ENCODE measurements at places on chromosomes 4 and X.

DNA sequence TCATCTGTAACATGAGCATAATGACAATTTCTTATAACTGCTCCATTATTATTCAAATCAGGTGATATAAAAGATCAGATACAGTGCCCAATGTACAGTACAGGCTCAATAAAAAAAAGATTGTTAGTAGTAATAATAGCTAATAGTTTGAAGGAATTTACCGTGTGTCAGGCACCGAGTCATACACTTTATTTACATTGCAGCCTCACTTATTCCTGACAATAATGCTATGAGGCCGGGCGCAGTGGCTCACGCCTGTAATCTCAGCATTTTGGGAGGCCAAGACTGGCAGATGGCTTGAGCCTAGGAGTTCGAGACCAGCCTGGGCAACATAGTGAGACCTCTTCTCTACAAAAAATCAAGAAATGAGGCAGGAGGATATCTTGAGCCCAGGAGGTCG, 10.1 kb upstream of the MAP7D3 start:
- no peak for DNase-seq

GRCh38 chr4:47790105-47790504, 47.8 kb downstream of the CORIN start:
- DNase-seq = no peak

DNA sequence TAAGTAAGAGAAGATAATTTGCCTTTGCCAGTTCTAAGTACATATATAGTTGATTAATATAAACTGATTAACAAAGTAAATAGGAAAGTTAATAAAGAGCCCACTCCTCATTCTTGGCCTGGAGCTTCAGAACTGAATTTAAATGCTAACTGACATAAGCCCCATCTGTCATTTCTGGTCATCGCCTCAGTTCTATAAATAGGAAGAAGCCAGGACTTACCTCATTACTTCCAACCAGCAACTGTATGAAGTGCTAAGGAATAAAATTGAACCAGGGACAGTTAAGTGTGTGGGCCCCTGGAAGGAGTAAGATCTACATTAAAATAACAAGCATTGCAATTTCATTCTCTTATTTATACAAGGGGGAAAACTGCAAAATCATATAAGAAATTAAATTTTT, 52.0 kb upstream of the PDLIM5 start:
- DNase-seq = no peak

DNA sequence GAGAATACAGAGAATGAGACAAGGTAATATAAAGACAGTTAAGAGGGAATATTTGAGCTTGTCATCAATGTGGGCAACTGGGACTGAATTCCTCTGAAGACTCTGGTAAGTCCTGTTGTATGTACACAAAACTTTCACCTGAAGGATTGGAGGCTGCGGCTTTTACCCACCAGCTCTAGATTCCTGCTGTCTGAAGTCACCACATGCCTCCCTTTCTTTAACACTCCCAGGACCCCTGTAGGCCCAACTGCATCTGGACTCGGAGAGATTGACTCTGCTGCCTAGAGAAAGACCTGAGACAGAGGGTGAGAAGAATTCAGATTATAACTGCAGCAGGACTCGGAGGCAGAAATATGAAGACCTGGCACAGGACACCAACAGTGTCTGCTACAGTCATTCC, 1048.0 kb downstream of the PDHA2 start:
- no peak for DNase-seq

DNA sequence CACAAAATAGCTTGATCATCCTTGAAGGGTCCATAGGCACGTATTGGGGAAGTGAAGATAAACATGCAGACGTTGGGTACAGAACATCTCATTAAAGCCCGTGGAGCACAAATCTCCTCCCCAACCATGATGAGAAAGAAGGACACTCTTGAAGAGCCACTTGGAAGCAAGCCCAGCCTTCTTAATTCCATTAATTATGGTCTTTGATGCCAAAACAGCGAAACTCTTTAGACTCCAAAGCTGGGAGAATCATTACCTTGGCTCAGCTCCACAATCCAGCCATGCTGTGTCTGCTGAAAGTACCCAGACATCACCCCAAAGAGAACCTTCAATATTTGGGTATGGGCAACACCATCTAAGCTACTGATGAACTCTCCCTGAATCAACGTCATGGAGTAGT, 169.0 kb upstream of the MBNL3 start:
- DNase-seq = no peak

DNA sequence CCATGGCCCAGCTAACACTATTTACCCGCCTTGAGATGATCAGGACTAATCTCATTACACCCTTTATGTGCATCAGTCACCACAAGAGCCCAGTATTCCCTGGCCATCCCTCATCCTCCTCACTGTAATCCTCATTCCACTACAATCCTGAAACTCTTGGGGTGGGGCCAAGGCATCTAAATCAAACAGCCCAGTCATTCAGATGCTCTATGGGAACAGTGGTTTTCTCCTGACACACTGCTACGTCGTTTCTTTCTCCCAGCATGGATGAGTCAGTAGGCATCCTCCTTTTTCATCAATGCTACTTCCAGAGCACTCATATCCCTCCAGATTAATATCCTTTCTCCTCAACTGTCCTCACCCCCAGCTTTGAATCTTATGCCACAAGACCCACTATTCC, 5.6 kb downstream of the SDAD1 start:
- DNase-seq = no peak

DNA sequence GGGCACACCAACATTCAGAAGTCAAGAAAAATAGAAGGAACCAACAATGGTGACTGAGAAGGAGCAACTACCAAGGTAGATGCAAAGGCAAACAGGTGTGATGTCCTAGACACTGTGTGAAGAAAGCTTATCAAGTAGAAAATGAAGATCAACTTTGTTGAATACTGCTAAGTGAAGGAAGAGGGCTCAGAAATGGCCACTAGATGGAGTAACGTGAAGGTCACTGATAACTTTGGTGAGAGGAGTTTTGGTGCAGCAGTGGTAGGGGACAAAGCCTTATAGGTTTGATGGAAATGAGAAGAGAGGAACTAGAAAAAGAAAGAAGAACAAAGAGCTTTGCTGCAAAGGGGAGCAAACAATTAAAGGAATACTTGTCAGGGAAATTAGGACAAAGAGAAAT, 23.5 kb downstream of the OTC start:
- DNase-seq = no peak

DNA sequence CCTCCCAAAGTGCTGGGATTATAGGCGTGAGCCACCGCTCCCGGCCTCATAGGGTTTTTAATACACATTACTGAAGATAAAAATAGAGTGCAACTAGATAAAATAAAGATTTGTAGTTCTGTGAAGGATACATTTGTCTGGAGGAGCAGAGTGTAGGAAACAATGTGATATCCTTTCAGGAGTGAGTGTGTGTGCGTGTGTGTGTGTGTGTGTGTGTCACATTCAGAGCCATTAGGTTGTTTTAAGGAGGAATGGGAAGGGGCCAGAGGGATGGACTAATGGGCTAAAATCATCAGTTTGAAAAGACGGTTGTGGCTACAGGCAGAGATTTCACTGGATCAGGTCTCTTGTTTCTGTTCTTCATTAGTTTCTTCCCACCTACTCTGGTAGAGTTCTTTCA, 40.0 kb downstream of the RBPJ start:
- no peak for DNase-seq

- DNase-seq = no peak
Observed at GRCh38 chrX:13893826-13894225, 76.9 kb upstream of the GPM6B start.

DNA sequence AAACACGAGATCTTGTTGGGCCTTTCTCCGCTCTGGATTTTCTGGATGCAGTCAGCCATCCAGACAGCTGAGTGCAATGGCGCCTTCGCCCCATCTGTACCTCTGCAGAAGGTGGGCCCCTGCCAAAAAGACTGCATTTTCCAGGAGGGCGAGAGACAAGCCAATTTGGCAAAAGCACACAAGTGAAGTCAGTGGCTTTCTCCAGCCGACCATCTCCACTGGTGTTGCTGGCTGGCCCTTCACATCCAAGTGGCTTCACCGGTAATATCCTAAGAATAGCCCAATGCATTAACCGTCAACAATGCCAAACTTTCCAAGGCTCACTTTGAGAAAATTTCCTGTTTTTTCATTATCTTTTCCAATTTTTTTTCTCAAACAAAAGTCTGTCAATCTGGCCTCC, 96.2 kb upstream of the MXRA5 start:
- DNase-seq = no peak

- no peak for DNase-seq
Observed at GRCh38 chrX:107734646-107735045, 40.9 kb downstream of the TSC22D3 start.

DNA sequence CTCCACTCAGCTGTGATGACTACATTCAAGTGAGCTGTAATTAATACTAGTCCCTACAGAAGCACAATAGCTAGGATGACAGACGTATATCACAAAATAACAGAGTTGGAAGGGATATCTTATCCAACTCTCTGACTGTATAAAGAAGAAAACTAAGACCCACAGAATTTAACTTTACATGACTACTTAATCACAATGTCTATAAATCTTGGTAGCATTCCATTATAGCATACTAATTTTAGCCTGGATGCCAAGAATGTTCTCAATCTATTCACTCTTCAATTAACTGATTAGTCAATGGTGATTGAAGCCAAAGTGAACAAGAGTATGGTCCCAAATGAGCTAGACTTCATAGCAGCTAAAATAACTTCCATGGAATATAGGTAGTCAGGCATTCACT, 31.2 kb downstream of the RPS6KA6 start:
- DNase-seq = no peak

GRCh38 chrX:107750263-107750662, 25.3 kb downstream of the TSC22D3 start:
- no peak for DNase-seq

DNA sequence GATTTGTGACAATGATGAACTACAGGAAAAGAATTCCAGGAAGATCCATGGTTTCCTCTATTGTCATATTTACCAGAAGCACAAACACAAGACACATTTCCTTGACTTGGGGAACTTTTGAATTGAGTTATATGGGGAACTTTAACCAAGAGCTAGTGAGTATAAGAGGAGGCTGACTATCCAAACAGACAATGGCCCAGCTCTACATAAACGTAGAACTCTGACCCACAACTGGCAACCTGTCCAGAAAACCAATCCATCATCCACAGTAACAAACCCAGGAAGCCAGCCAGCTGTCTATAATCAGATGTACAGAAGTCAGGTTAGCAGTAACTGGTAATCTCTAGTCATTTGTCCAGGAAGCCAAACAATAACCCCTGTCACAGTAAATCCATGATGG, 167.0 kb upstream of the CPEB2 start:
- DNase-seq = no peak

DNA sequence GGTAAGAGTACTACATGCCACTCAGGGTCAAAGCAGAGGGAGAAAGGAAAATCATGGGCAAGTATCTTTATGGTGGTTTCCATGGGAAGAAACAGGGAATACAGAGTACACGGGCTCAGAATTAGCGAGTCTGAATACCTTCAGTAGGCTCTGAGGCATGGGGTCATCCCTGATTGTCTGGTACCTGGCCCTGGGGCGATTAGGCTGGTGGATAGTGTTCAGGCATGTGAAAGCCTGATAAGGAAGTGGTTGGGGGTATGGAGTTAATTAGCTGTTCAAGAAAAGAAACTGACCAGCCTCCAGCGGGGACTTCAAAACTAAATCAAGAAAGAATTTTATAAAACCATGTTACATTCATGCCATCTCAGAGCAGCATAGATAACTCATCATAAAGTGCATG, 518.8 kb downstream of the RAB28 start:
- DNase-seq = no peak

GRCh38 chr4:186192066-186192612, 772 bp downstream of the CYP4V2 start:
- DNase-seq = no peak

DNA sequence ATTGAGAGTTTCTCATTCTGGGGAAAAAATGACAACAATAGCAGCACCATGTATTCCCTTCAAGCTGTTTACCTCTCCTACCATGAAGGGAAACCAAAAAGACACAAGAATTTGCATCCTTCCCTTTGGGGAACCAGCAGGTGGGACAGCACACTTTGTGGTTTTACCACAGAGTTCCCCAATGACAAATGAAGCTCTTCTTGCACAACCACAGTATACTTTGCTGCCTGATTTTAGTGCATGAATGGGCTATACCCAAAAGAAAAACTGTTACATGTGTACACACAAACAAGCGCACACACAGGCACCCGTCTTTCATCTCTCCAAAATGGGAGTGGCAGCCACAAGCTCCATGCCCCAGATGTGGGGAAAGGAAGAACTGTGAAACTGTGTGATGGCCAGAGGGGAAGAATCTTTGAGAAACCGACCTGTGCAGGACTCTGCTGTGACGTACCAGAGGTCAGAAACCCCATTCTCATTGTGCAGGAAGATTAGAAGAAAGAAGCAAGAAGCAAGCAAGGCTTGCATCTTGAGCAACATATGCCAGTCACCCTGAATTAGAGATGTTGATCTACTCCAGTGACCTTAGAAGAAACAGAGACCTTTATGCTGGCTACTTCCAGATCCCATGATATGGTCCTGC, 2.7 kb upstream of the MAML3 start:
- no peak for DNase-seq

DNA sequence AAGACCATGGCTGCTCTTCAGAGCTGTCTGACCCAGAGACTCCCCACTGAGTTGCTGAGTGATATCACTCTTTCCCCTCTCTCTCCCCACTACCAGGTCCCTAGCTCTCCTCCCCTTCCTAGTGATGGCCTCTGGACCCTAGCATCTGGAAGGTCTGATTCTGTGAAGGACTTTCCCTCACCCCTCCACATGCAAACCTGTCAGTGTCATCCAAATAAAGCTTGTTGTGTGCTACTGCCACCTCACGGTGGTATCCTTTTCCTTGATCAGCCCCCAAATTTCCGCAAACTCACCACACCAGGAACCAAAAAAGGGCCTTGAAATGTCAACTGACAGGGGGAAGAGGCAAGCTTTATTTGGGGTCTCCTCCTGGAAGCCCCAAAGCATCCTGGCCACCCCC, 500.2 kb downstream of the IDS start:
- no peak for DNase-seq

GRCh38 chr4:130424211-130424610, 1328.3 kb downstream of the C4orf33 start:
- DNase-seq = no peak

DNA sequence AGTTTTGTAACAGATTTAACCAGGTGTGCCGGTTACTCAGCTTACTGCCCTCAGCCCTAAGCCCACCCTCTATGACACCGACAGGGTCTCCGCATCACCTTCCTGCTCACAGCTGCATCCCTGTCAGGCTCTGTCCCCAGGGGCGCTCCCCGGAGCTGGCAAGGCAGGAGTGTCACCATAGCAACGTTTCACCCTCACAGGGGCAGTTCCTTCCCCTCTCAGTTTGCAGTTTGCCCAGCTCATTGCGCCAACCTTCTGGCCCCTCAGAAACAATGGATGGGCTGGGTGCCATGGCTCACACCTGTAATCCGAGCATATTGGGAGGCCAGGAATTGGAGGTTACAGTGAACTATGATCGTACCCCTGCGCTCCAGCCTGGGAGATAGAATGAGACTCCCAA, 42.6 kb downstream of the RGS12 start:
- peak; percentile 8 for DNase-seq

GRCh38 chr4:16457944-16458343, 231.7 kb upstream of the TAPT1 start:
- DNase-seq = no peak

- DNase-seq = no peak
Observed at GRCh38 chr4:154574311-154574710, 11.5 kb downstream of the FGB start.

Measured in memory B cell (primary cell).